Activated T-helper 1 cell treated with anti-CD3 and anti-CD28 coated beads, Interleukin-12 subunit alpha, Interleukin-12 subunit beta, Interleukin-2, Interleukin-4 antibody, amounts not matched to agents 30 ng/mL and 10 ng/mL and 1 ng/mL, durations not matched to agents 14 hours and 24 hours and 36 hours (primary cell): ENCODE measurements at places on chromosomes 16 and 17. TPM values are rescaled to one million over a fixed set of nuclear protein-coding genes. Genes with fewer than 3 reads are reported as not detected.

- DNase-seq, result no peak
These were observed 27.5 kb downstream of the MYBBP1A start for GRCh38 chr17:4527566-4528125.

The C16orf54 gene
- 21.3 and 24.6 TPM in 2 replicates for total RNA-seq

- DNase-seq, result no peak
These were observed 110.2 kb upstream of the NLRP1 start for GRCh38 chr17:5694551-5694950.

- no peak for DNase-seq
These were observed 168.5 kb downstream of the KATNIP start for GRCh38 chr16:27718201-27719105.

GRCh38 chr16:57846078-57846697 is 43.9 kb upstream of the KIFC3 start:
- DNase-seq, result no peak

DNA sequence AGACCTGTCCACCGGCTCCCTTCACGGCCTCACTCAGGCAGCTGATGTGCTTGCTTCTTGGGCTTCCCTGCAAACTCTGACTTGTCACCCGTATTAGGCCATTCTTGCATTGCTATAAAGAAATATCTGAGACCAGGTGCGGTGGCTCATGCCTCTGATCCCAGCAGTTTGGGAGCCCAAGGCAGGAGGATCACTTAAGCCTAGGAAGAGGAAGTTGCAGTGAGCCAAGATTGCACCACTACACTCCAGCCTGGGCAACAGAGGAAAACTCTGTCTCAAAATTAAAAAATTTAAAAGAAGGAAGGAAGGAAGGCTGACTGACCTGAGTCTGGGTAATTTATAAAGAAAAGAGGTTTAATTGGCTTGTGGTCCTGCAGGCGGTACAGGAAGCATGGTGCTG is 17.0 kb downstream of the SOST start:
- DNase-seq, result no peak

DNA sequence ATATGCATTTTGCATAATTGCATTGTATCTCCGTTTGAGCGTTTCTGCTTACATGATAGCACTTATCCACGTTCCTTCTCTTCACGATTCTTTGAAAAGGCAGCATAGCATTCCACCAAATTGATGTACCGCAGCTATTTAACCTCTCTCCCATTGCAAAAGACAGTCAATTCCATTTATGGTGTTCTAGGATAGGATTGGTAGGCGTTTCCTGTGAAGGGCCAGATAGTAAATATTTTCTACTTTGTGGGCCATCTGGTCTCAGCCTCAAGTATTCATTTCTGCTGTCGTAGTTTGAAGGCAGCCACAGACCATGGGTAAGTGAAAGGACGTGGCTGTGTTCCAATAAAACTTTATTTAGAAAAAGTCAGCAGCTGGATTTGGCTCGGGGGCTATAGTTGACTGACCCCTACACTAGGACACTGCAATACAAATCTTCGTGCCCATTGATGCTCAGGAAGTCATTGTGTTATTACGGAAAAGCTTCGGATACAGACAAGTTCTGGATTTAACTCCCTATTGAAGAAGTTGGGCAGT is 10.1 kb downstream of the SNX29 start:
- DNase-seq, result no peak

- DNase-seq, result no peak
These were observed 6.0 kb downstream of the CIITA start for GRCh38 chr16:10883004-10883403.

The ICAM2 gene
- total RNA-seq, result 58.3 and 62.1 TPM in 2 replicates

GRCh38 chr16:53132406-53132805 is 77.6 kb downstream of the CHD9 start:
- no peak for DNase-seq
